ENCODE measurements at places on chromosomes 7 and 10.

- DNase-seq: no peak
Measured at GRCh38 chr10:110003524-110003885, 4.3 kb upstream of the ADD3 start.

- peak; percentile 23 for DNase-seq
Measured at GRCh38 chr7:105521027-105521716, 899 bp downstream of the PUS7 start.

- DNase-seq: no peak
Measured at GRCh38 chr7:108282427-108282996, 152.4 kb upstream of the LAMB4 start.

DNA sequence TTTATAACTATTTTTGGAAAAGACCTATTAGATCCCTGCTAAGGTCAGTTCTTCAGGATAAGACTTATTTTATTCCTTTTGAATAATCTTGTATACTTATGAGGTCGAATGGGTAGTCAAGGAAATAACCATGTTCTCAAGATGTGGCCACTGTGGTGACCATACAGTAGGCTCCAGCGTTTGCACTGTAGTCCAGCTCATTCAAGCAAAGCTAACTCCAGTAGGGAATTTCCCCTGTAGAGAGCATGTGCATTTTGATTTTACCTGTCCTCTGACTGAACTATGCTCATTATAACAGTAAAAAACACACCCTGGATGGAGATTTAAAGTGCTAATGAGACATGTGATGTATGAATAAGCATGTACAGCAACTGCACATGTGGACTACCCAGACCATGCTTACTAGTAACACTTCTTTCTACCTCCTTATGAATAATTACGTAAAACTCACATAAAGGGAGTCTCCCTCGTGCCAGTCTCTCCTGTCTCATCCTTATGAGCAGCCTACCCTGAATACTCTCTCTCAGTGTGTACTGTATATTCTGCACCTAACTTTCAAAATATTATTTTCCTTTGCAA, 32.4 kb upstream of the SEMA3E start:
- DNase-seq: no peak

DNA sequence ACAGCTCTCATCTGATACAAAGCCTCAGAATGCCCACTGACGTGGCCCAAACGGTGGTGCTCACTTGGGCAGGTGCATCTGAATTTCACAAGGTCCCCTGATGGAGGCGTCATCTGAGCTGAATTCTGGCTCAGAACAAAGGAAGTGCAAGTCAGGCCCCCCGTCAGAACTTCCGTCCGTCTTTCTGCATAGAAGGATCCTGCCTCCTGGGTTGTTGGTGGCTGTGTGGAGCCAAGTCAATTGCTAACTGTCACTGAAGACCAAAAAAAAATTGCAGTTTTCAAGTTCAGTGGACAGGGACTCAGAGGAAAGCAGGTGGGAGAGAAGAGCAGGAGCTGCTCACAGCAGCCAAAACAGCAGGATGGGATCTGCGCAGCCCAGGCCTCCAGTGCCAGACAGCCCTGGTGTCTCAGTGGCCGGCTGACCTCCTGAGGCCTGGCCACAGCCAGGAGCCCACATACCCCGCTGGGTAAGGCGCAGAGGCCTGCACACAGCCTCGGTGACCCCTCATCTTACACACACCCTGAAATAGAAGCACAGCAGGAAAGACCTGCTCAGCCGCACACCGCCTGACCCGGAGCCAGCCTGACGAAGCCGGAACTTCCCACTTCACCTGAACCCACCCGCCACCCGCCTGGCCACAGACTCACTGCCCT, 49.4 kb downstream of the PYROXD2 start:
- DNase-seq: no peak

DNA sequence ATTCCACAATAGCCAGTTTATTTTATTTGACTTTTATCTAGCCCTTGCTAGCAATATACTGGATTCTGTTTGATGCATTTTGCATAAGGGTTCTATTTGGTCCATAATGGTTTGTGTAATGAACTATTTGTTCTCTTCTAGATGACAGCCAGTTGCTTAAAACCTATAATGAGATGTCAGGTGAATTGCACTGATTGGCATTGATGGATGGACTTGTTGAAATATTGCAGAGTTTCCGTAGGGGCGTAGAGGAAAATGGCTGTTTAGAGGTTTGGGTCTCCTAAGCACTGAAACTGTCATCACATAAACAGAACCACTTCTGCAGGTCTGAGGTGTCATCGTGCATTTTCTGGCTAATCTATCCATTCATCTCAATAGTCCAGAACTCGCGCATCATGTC, 124.9 kb upstream of the HDAC9 start:
- DNase-seq: no peak

DNA sequence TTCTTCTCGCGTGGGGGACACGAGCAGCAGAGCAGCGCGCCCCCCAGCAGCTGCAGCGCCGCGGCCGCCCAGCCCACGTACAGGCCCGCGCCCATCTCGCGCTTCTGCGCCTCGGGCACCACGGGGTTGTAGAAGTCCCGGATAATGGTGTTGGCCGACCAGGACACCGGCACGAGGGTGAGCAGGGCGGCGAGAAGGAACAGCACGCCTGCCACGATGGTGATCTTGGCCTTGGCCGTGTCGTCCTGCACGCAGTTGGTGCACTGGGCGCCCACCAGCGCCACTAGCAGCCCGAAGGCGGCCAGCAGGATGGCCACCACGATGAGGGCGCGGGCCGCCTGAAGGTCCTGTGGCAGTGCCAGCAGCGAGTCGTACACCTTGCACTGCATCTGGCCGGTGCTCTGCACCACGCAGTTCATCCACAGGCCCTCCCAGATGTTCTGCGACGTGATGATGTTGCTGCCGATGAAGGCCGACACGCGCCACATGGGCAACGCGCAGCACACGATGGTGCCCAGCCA, 529 bp downstream of the CLDN3 start:
- no peak for DNase-seq

- no peak for DNase-seq
Measured at GRCh38 chr7:17340655-17341054, 42.2 kb downstream of the AHR start.

Measured in activated CD8-positive, alpha-beta memory T cell treated with anti-CD3 and anti-CD28 coated beads for 4 hours (primary cell).